Psoas muscle (tissue), 8 donors: ENCODE measurements at places on chromosomes 3 and 15. TPM values are rescaled to one million over a fixed set of nuclear protein-coding genes. Genes with fewer than 3 reads are reported as not detected.

DNA sequence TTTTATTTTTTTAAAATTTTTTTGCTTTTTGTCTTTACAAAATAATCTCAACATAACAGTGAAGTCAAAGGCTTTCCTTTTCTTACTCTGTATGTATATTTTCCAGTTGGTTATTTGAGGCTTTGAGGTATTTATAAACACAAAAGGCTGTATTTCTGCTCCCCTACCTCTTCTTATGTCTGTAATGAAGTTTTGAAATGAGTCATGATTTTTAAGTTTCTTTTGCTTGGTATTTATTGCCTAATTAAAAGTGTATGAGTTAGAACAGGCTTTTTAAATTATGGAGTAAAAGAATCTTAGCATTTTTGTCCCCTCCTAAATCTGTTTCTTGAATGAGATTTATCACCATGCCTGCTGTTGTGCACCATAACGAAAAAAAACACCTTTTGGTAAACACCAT lies 66.0 kb downstream of the DCUN1D1 start:
- DNase-seq = no peak

DNA sequence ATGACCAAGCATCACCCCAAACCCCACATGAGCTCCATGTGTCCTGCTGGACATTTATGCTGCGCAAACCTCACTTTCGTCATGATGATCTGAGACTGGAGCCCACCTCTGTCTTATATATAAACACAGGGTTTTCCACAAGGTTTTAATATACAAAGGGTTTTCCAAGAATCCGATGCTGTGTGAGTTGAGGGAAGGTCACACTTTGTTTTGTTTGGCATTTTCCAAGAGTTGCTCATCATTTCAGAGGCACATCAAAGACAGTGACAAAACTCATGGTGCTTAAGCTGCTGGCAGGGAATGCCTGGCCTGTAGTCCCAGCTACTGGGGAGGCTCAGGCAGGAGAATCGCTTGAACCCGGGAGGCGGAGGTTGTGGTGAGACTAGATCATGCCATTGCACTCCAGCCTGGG lies 20.0 kb downstream of the EFCC1 start:
- no peak for DNase-seq

CPLX3 gene
- not detected for total RNA-seq

CLDN11 gene
- 2.0 TPM for total RNA-seq

LMAN1L gene
- total RNA-seq = 0.66 TPM

DISP2 gene
- 0.82 TPM for total RNA-seq

HCN4 gene
- not detected for total RNA-seq

RPL14 gene
- total RNA-seq = 1,781 TPM

- no peak for DNase-seq
Observed at GRCh38 chr15:39381517-39381916, 199.4 kb upstream of the THBS1 start.

MAP1A gene
- total RNA-seq = 7.1 TPM

DNA sequence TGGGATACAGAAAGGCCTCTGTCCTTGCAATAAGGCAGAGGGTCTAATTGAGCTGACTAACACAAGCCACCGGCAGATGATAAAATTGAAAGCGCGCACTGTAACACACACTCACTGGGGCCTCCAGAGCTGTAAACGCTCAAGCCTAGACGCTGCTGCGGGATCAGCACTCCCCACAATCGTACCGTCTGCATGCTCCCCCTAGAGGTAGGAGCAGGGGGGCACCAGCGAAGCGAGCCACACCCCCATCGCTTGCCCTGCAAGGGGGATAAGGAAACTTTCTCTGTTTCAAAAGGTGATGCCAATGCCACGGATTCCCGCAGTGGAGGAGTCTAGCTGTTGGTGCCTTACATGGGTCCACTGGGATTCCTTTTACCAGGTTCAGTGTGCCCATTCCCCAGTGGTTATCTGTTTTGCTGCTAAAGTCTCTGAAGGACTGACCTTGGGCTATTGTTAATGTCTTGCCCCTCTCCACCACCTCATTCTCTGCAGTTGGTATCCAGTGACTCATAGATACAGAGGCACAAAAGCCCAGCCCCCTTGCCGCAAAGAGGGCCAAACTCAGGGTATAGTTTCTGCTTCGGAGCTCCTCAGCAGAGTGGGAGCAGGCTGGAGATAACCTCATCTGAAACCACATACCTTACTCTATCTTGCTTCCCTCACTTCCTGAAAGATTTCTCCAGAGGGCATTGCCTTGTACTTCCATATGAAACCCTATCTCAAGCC lies 139.3 kb upstream of the KBTBD8 start:
- no peak for DNase-seq

- peak; percentile 67 for DNase-seq
Observed at GRCh38 chr3:48429960-48430707, at the start of gene PLXNB1. PLXNB1 (minus strand) TSS chr3:48430086; CDS start chr3:48424611, 5,475 bp downstream.

HTR3E gene
- not detected for total RNA-seq

DNA sequence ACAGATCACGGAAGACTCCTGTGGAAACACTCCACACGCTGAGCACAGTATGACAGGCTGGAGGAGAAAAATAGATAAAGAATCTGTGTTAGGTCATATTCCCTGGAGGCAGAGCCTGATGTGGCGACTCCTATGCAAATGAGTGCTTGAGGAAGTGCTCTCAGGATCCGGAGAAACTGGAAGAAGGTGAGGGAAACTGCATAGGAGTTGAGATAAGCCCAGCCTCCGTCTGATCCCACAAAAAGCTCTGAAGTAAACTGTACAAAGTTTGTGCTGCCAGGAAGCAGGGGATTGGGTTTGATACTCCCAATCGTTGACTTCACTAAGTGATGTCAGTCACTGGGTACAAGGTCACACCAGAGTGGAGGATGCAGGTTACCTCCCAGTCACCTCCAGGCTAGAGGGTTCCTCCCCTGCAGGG lies 33.4 kb downstream of the OSBPL10 start:
- DNase-seq = no peak

DNA sequence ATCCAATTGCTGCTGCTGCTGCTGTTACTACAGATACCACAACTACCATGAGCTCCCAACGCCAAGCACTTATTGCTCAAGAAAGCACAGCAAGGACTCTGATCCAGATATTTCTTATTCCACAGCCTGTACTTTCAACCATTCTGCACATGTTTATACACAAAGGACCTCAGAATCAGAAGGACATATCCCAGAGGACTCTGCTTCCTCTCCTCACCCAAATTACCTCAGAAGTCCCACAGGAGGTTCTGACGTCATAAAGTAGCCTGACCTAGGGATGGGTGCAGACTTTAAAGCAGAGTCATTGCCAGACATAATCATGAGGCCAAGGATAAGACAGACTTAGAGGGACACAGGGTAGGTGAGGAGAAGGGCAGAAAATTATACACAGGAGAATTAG lies 115.9 kb downstream of the ABI3BP start:
- DNase-seq = no peak

GRCh38 chr3:39221141-39221530 lies 28.7 kb upstream of the XIRP1 start:
- no peak for DNase-seq

- no peak for DNase-seq
Observed at GRCh38 chr3:189685860-189686259, 54.7 kb downstream of the TP63 start.

DNA sequence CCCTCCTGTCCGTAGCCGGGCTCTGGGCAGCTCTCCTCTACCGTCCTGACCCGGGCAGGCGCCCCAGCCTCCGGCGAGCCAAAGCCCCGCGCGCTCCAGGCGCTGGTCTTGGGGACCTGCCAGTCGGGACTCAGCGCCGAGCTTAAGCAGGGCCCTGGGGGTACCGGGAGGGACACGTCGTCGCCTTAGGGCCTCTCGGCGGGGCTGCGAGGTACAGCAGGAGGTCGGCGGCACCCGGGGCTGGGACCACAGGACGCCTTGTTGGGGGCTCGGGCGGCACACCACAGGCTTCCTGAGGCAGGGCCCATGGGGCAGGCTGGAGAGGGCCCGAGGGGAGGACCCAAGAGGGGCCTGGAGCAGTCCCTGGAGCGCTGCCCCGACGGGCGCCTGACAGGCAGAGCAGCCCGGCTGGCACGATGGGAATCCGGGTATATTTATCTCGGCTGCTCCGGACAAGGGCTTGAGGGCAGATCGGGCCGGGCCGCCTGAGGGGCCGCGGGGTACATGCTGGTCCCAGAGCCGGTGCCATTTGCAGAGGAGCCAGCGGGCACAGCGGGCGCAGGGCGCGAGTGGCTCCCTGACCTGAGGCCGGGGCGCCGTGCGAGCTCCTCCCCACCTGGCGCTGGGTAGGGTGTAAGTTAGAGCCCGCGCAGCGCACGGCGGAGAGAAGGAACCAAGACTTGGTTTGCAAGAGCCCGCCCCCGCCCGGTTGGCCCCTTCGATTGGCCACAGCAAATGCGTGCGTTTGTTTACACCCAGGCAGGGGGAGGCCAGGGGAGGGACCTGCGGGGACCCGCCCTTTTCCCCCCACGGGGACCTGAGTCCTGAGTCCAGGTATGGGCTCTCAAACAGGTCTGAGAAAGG lies 574 bp downstream of the SLC38A3 start:
- DNase-seq = peak; percentile 81

COL6A6 gene
- total RNA-seq = 0.13 TPM

DNA sequence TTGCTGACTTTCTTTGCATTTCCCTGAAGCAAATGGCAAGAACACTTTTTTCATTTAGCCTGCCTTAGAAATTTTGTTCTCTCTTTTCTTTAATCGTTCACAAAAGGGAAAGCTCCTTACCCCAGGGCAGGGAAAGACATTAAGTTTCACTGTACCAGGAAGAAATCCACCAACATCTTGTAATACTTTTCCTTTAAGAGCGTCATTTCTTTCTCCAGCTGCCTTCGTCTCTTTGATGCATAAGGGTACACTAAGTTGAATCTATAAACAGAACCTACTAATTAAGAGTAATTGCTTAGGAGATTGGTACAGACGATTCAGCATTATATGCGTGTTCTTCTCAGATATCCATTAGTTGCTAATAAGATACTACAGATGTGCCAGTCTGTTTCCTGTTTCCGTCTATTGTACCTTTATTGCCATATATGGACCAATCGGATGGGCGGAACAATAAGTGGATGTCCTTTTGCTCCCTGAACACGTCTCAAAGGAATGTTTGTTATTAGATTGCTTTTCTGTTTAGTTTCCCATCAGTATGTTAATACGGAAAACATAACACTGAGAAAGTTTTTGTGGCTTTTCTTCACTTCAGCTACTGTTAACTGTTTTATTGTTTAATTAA lies 276.7 kb upstream of the RARB start:
- no peak for DNase-seq

TM4SF18 gene
- total RNA-seq = 6.2 TPM

- no peak for DNase-seq
Observed at GRCh38 chr15:80031841-80032240, 27.6 kb upstream of the ZFAND6 start.
